ENCODE measurements at places on chromosomes 1 and 21.

GRCh38 chr1:179251675-179252074, 22.2 kb upstream of the ABL2 start:
- H3K27ac ChIP-seq, result no peak overlapping the region
- H3K4me1 ChIP-seq, result no peaks in the 10 kb centered on the region
- H3K27me3 ChIP-seq, result no peaks in the 10 kb centered on the region
- DNase-seq, result no peak

DNA sequence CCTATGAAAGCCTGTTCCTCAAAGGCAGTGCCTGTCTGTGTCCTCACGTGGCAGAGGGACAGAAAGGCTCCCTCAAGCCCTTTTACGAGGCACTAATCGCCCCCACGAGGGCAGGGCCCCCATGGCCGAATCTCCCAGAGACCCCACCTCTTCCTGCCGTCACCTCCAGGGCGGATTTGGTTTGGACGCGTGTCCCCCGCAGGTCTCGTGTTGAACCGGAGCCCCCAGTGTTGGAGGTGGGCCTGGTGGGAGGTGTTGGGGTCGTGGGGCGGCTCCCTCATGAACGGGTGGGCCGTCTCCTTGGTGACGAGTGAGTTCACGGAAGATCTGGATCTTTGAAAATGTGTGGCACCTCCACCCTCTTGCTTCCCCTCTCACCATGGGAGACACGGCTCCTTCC, 27.6 kb downstream of the CFAP74 start:
- no peak overlapping the region for H3K27ac ChIP-seq
- H3K4me1 ChIP-seq, result no peaks in the 10 kb centered on the region
- H3K36me3 ChIP-seq, result no peaks in the 10 kb centered on the region
- peaks cover 27% of the 10 kb centered on the region for H3K27me3 ChIP-seq

- peak overlapping the region; percentile 51 for H3K27ac ChIP-seq
- no peaks in the 10 kb centered on the region for H3K27me3 ChIP-seq
- H3K36me3 ChIP-seq, result no peaks in the 10 kb centered on the region
- H3K4me1 ChIP-seq, result peaks cover 61% of the 10 kb centered on the region
- no peak for DNase-seq
- H3K4me3 ChIP-seq, result no peak overlapping the region
Observed at GRCh38 chr1:93607814-93608186, 73.8 kb downstream of the BCAR3 start.

DNA sequence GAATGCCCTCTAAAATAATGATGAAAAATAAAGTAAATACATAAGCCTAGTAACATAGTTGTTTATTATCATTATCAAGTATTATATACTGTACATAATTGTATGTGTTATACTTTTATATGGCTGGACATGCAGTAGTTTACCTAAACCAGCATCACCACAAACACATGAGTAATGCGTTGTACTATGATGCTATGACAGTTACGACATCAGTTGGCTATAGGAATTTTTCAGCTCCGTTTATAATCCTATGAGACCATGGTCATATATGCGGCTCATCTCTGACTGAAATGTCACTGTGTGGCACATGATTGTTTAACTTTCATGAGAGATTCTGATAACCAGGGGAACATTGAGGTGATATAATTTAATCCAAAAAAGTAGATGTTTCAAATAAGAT, 352.1 kb downstream of the ST6GALNAC3 start:
- H3K27ac ChIP-seq, result no peak overlapping the region
- no peaks in the 10 kb centered on the region for H3K27me3 ChIP-seq
- no peak for DNase-seq
- H3K4me1 ChIP-seq, result peaks cover 4% of the 10 kb centered on the region

DNA sequence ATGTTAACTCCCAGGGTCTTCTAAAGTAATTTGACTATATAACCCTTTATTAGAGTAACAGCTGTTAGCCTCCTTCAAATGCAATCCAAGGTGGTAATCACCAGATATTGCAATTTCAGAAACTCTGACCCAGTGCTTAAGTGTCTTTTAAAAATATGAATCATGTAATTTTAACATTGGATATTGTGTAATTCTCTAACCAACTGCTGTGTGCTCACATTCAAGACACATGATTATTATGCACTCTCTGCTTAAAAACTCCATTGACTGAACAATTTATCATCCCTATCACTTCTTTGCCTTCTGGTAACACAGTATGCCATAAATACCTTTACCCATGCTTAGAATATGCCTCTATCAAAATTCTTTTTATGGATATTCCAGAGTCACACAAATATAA, 537.4 kb upstream of the RGS18 start:
- DNase-seq, result no peak
- H3K36me3 ChIP-seq, result no peaks in the 10 kb centered on the region
- no peak overlapping the region for H3K27ac ChIP-seq

DNA sequence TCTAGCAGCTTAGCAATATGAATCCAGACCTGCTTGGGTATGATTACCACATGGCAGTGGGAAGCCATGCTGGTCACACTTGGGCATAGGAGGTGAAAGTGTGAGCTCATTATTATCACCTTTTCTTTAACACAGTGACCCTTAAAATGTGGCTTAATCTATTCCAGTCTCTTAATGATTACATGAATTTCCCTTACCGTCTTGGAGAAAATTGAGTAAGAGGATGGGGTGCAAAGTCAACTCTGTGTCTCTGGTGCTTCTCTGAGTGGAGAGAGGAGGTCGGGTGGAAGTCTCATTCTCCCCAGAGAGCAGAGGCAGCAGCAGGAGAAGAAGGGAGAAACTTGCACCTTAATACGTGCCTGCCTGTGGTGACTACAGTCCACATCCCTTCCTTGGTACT, 91.3 kb downstream of the FGGY start:
- no peak for DNase-seq
- no peak overlapping the region for H3K27ac ChIP-seq
- H3K27me3 ChIP-seq, result no peaks in the 10 kb centered on the region
- no peak overlapping the region for H3K4me3 ChIP-seq

- no peak for DNase-seq
- H3K27me3 ChIP-seq, result no peaks in the 10 kb centered on the region
- no peak overlapping the region for H3K4me3 ChIP-seq
Observed at GRCh38 chr1:58926152-58926551, 142.3 kb upstream of the JUN start.
